ENCODE measurements at places on chromosomes 12 and 14. TPM values are rescaled to one million over a fixed set of nuclear protein-coding genes. Genes with fewer than 3 reads are reported as not detected.

DNA sequence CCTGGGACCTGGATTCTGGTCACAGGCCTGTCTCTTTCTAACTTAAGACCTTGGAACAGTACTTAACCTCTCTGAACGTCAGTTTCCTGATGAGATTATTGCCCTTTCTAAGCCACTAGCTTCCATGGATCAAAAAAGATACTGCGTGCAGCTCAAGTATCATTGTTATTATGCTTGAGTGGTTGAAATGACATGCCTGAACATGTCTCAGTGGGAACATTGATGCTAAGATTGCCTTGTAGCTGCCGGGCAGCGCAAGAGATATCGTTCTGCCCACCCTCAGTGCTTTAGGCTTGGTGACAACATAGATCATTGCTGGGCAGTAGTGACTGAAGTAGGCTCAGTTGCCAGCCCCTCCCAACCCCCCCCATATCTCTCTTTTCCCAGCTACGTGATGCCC is 131.9 kb downstream of the SMOC1 start:
- H3K27ac ChIP-seq: no peak overlapping the region
- H3K36me3 ChIP-seq: no peaks in the 10 kb centered on the region
- no peak overlapping the region for H3K4me3 ChIP-seq
- H3K4me1 ChIP-seq: no peaks in the 10 kb centered on the region
- H3K27me3 ChIP-seq: peaks cover 3% of the 10 kb centered on the region
- no peak for DNase-seq

DNA sequence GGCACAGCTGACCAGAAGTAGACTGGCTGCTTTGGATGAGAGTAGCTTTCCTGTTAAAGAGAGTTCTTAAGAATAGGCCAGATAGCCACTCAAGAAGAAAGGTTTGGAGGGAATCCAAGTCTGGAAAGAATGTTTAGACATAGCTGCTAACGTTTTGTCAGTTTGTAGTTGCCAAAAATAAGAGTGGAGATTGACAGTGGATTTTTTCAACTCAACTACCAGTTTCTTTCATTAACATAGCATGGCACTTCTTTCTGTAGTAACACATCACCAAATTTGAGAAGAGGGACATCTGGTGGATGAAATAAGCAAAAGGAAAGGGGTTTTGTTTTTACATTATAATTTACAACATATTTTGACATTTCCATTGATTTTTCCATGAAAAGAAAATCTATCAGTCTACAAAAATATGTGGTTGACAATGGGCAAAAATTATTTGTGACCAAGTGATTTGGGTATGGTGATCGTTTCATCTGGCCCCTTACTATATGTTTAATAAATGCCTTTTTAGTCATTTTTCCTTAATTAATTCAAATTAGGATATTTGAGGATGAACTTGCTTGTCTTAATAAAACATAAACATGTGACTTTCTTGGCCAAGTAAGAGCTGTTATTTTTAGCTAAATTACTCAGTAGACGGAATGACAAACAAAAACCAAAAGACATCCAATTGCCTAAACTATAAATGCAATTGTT is 71.1 kb downstream of the PTPRR start:
- no peak overlapping the region for H3K4me3 ChIP-seq
- no peaks in the 10 kb centered on the region for H3K36me3 ChIP-seq
- peaks cover 29% of the 10 kb centered on the region for H3K4me1 ChIP-seq
- H3K27me3 ChIP-seq: no peaks in the 10 kb centered on the region
- DNase-seq: peak; percentile 55

GRCh38 chr14:99468081-99468480 is 12.6 kb downstream of the SETD3 start:
- no peak for DNase-seq
- no peak overlapping the region for H3K4me3 ChIP-seq
- H3K4me1 ChIP-seq: peaks cover 20% of the 10 kb centered on the region
- H3K27ac ChIP-seq: no peak overlapping the region
- peaks cover 6% of the 10 kb centered on the region for H3K36me3 ChIP-seq
- H3K27me3 ChIP-seq: no peaks in the 10 kb centered on the region

DNA sequence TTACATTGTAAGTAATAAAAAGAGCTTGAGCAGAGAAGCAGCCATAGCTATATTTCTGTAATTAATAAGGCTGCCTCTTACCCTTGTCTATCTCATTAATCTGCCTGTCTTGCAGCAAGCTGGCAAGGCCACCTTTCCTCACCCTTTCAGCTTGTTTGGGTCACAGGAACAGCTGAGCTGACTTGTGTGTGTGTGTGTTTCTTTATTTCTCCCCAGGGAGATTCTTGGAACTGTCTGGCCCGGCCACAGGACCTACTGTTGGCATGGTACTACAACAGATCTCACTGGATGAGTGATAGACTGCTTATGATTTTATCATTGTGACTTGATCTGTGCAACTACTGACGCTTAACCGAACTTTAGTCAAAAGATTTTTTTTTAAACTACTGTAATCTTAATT is 213.7 kb downstream of the SLC2A13 start:
- H3K36me3 ChIP-seq: no peaks in the 10 kb centered on the region
- no peak overlapping the region for H3K4me3 ChIP-seq
- no peaks in the 10 kb centered on the region for H3K27me3 ChIP-seq
- no peak for DNase-seq
- no peak overlapping the region for H3K27ac ChIP-seq

DNA sequence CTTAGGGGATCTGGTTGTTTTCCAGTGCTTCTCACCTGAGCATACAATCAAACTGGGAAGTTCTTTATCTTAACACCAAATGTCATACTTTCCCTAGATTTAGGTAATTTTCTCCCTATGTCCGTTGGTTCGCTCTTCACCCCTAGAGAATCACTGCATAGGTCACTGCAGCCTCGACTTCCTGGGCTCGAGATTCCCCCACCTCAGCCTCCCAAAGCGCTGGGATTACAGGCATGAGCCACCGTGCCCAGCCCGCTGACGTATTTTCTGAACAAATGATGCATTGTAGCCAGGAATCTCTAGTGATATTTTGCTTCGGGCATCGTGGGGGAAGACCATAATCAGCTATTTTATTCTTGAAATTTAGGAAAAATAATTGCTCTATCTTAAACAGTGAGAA is 1.1 kb upstream of the RPL41 start:
- H3K27ac ChIP-seq: peak overlapping the region; percentile 95
- DNase-seq: no peak
- peaks cover 13% of the 10 kb centered on the region for H3K4me1 ChIP-seq

DNA sequence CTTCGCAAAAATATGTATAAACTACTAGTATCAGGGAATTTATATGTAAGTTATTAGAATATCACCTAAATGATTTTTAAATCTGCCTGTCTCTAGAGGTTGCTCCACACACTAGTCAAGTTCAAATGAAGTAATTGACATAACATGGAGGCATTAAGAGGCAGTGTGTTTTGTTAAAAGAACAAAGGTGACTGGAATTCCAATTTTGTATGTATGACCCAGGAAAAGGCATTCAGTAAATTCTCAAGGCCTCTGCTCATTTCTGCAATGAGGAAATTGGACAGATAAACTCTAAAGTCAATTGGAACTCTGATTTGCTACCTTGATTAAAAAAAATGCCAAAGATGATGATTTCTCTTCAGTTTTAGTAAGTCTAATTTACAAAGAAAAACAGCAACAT is 117.1 kb downstream of the NAV3 start:
- H3K36me3 ChIP-seq: no peaks in the 10 kb centered on the region
- no peaks in the 10 kb centered on the region for H3K27me3 ChIP-seq
- H3K4me1 ChIP-seq: peaks cover 10% of the 10 kb centered on the region
- DNase-seq: no peak
- no peak overlapping the region for H3K27ac ChIP-seq
- H3K4me3 ChIP-seq: no peak overlapping the region

DNA sequence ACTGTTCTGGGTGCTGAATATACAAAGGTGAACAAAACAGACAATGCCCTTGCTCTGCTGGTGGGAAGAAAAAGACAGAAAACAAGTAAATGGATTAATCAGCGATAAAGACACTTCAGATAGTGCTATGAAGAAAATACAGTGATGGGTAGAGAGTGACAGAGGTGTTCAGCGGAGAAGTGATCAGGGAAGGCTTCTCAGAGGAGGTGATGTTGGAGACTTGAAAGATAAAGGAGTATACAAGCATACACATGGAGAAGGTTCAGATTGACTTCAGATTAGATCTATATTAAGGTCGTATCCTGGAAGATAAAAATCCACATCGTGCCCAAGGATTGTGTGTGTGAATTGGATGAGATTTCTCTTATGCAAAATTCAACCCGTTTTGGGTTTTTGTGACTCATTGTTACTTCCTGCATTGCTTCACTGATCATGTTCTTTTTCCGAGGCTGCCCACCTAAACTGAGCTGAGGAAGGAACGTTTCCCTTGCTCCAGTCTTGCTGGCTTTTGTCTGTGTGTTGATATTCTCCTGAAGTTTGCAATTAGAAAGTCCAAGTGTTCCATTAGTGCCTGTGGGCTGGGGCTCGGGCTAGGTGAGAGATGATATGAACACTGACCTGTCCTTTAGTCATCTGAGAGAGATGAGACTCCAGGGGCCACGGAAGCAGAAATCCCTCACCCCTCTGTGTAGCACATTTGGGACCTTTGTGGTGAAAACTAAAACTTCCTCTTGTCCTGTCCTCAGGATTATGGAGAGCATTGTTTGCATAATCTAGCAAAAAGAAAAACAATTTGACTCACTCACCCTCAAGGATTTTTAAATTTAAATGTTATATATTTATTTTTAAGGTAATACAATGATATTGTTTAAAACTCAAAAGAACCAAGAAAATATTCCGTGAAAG is 27.6 kb downstream of the PLXNC1 start:
- H3K27me3 ChIP-seq: peaks cover 2% of the 10 kb centered on the region
- H3K4me1 ChIP-seq: no peaks in the 10 kb centered on the region
- H3K36me3 ChIP-seq: no peaks in the 10 kb centered on the region
- no peak for DNase-seq
- H3K27ac ChIP-seq: no peak overlapping the region
- H3K4me3 ChIP-seq: no peak overlapping the region

DNA sequence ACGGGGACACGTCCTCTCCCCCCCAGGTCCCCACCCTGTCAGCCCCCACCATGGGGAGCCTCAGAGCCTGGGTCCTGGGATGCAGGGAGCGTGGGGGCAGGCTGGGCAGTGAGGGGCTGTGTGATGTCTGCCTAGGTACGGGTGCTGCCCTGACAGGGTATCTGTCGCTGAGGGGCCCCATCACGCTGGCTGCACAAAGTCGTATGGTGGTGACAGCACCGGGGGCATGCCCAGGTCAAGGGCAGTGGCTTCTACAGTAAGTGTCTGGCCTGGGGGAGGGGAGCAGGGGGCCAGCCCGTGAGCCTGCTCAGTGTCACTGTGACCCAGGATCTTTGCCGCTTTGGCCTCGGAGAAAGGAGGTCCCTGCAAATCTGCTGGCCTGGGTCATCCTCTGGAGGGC is 23.3 kb downstream of the PAPLN start:
- no peak overlapping the region for H3K4me3 ChIP-seq
- H3K4me1 ChIP-seq: no peaks in the 10 kb centered on the region
- H3K36me3 ChIP-seq: no peaks in the 10 kb centered on the region
- DNase-seq: no peak
- H3K27ac ChIP-seq: no peak overlapping the region

Gene IL25
- not detected for total RNA-seq

Gene JPH4
- not detected for total RNA-seq

Data from A673 (cell line).